ENCODE measurements at places on chromosomes 2 and 18.

- no peak for DNase-seq
These were observed 171.5 kb upstream of the SIX2 start for GRCh38 chr2:45180779-45181178.

- no peak for DNase-seq
These were observed 251.6 kb upstream of the APCDD1 start for GRCh38 chr18:10202845-10203321.

- DNase-seq, result no peak
These were observed 35.2 kb upstream of the TEX51 start for GRCh38 chr2:126863336-126864015.

- no peak for DNase-seq
These were observed 3.6 kb downstream of the LDLRAD4 start for GRCh38 chr18:13221869-13222855.

DNA sequence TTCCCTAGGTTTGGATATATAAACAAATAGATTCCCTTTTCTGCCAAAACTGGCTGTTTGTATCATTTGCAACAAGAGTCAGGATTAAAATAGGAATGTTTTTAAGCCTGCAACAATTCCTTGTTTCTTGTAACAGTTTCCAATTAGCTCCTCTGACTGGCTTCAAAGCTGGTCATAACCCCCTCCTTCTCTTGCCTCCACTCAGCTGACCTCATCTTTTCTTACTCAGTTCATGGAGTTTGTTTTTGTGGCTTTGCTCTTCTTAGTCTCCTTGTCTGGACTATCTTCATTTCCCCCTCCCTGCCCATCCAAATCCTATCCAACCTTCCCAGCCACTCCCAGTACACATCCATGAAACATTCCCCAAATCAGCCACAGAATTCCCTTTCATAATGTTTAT lies 14.3 kb upstream of the RAPH1 start:
- DNase-seq, result no peak
